ENCODE measurements at places on chromosomes 5 and 9. TPM values are rescaled to one million over a fixed set of nuclear protein-coding genes. Genes with fewer than 3 reads are reported as not detected.

MARVELD2 gene
- total RNA-seq, result 0.13 TPM

RECK gene
- 10.2 TPM for total RNA-seq

ETF1 gene
- total RNA-seq, result 167 TPM

CDH10 gene
- not detected for total RNA-seq

ARL10 gene
- total RNA-seq, result 2.5 TPM

SQSTM1 gene
- 772 TPM for total RNA-seq

DPYSL3 gene
- 125 TPM for total RNA-seq

RNF208 gene
- total RNA-seq, result not detected

MYO10 gene
- 38.8 TPM for total RNA-seq

SEMA5A gene
- total RNA-seq, result 9.1 TPM

IFNW1 gene
- not detected for total RNA-seq

SHOC1 gene
- total RNA-seq, result not detected

SMIM33 gene
- not detected for total RNA-seq

SEC24A gene
- total RNA-seq, result 30.4 TPM

DDX4 gene
- not detected for total RNA-seq

NR6A1 gene
- total RNA-seq, result 1.0 TPM

AGXT2 gene
- not detected for total RNA-seq

IFNE gene
- total RNA-seq, result 0.24 TPM

GPR151 gene
- total RNA-seq, result not detected

ARHGEF28 gene
- total RNA-seq, result 13.6 TPM

SPINK5 gene
- total RNA-seq, result not detected

PKN3 gene
- total RNA-seq, result 13.6 TPM

NPDC1 gene
- total RNA-seq, result not detected

IL5 gene
- not detected for total RNA-seq

ELAVL2 gene
- total RNA-seq, result 0.08 TPM

NSUN2 gene
- 112 TPM for total RNA-seq

PCSK5 gene
- total RNA-seq, result 20.8 TPM

SLC36A3 gene
- total RNA-seq, result not detected

MCTP1 gene
- 15.9 TPM for total RNA-seq

FOXD4L6 gene
- total RNA-seq, result not detected

PDE8B gene
- not detected for total RNA-seq

CDKN2B-AS1 gene
- total RNA-seq, result 2.6 TPM

IFNB1 gene
- not detected for total RNA-seq

DAPK1 gene
- 84.9 TPM for total RNA-seq

BSPRY gene
- total RNA-seq, result not detected

FAM221B gene
- not detected for total RNA-seq

NRG2 gene
- not detected for total RNA-seq

KCTD16 gene
- under 0.01 TPM for total RNA-seq

RGS7BP gene
- total RNA-seq, result 0.03 TPM

KIF4B gene
- not detected for total RNA-seq

PLPP6 gene
- 1.8 TPM for total RNA-seq

TNIP1 gene
- total RNA-seq, result 296 TPM

IFNK gene
- not detected for total RNA-seq

TRIM36 gene
- total RNA-seq, result 0.22 TPM

C5orf52 gene
- not detected for total RNA-seq

PCDHGA8 gene
- 0.32 TPM for total RNA-seq

FAM120A gene
- total RNA-seq, result 41.9 TPM

CCNO gene
- total RNA-seq, result 0.34 TPM

NUTM2G gene
- not detected for total RNA-seq

ADRA1B gene
- 2.8 TPM for total RNA-seq

ZNF366 gene
- total RNA-seq, result not detected

POC5 gene
- 27.9 TPM for total RNA-seq

NAA35 gene
- total RNA-seq, result 15.7 TPM

ERCC6L2 gene
- total RNA-seq, result 34.0 TPM

All from SJSA1 (cell line).